Epithelial cell of umbilical artery (primary cell): ENCODE measurements at places on chromosomes 7 and 10. TPM values are rescaled to one million over a fixed set of nuclear protein-coding genes. Genes with fewer than 3 reads are reported as not detected.

Gene MMP21
- under 0.01 TPM in 1 of 2 replicates, not detected in the other for total RNA-seq

Gene MKI67
- 10.7 and 17.5 TPM in 2 replicates for total RNA-seq

Gene HTR7
- total RNA-seq, result 0.32 and 0.46 TPM in 2 replicates

Gene LARP4B
- 22.7 and 23.7 TPM in 2 replicates for total RNA-seq

Gene ELFN1
- 0.15 and 3.9 TPM in 2 replicates for total RNA-seq

Gene PRKAR2B
- 33.5 and 79.0 TPM in 2 replicates for total RNA-seq

Gene TYSND1
- 9.7 and 10.5 TPM in 2 replicates for total RNA-seq

Gene NYAP1
- 0.65 and 2.6 TPM in 2 replicates for total RNA-seq

Gene OR13A1
- not detected in 2 replicates for total RNA-seq

Gene ZNF736
- 2.9 and 9.1 TPM in 2 replicates for total RNA-seq

Gene TUBAL3
- under 0.01 and 0.15 TPM in 2 replicates for total RNA-seq
